ENCODE measurements at places on chromosomes 6 and 20.
A peak's percentile ranks its signal among the peaks of the same experiment; 100 is the strongest.

GRCh38 chr6:168791917-168792316, 350.9 kb downstream of the SMOC2 start:
- DNase-seq, result no peak

GRCh38 chr6:4906293-4907276, 97.3 kb downstream of the RPP40 start:
- DNase-seq, result no peak

DNA sequence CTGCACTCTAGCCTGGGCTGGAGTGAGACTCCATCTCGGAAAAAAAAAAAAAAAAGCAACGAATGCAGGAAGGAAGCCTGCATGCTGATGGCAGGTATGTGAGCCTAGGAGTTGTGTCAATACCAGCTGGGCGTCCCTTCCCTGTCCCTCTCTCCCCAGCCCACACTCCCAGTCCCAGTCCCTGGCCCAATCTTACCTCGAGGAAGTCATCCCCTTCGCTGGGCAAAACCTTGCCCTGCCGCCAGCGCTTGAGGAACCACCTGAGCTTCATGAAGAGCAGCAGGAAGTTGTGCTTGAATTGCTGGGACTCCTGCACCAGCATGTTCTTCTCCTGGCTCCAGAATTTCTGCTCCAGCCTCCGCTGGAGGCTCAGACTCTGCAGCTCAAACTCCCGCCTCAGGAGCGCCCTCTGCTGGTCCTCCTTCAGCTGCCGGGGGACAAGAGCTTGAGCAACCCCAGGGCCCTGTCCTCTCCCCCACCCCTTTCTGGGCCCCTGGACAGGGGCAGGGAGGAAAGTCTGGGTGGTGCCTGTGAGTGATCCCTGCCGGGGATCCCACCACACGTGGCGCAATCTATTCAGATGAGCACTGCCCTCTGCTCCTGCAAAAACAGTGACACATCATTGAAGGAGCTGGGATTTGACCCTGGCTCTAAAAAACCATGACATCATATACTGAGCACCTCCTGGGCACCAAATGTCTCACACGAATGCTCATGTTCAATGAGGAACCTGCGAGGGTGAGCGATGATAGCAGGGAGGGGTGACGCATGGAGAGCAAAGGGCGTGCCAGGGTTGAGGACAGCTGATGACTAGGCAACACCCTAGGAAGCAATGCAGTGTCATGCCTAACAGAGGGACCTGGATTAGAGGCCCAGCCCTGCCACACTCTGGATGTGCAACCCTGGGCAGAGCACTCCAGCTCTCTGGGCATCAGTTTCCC, 35.0 kb upstream of the DSN1 start:
- DNase-seq, result peak; percentile 50

DNA sequence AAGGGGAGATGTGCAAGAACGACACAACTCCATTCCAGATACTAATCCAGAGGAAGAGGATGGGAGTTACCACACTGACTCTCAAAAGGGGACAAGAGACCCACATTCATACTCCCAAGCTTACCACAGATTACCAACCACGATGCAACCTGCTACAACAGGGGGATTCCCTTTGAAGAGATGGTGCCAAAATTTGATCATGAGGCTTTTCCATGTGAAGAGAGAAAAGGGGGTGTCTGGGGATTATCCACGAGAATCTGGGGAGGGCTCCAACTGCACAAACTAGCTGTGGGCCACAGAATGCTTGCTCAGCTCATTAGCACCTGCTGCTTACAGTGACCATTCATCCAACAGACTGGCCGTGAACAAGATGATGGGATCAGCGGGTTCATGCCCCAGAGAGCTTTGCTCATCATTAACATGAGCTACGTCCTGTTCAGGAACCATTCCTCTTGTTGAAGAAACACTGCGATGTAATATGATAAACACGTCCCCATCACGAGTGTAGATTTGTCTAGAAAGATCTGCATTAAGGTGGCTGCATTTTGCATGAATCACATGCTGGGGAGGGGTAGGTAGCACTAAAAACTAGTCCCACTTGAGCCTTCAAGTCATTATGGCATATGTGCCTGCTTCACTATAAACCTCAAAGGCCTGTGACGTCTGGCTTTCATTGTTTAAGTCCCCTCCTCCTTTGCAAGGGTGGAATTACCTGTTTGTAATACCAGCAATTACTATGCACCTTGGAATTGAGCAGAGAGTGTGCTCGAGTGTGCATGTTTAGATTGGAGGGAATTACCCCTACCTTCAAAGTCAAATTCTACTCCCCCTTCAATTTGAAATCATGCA, 4.0 kb downstream of the PLAGL2 start:
- no peak for DNase-seq

DNA sequence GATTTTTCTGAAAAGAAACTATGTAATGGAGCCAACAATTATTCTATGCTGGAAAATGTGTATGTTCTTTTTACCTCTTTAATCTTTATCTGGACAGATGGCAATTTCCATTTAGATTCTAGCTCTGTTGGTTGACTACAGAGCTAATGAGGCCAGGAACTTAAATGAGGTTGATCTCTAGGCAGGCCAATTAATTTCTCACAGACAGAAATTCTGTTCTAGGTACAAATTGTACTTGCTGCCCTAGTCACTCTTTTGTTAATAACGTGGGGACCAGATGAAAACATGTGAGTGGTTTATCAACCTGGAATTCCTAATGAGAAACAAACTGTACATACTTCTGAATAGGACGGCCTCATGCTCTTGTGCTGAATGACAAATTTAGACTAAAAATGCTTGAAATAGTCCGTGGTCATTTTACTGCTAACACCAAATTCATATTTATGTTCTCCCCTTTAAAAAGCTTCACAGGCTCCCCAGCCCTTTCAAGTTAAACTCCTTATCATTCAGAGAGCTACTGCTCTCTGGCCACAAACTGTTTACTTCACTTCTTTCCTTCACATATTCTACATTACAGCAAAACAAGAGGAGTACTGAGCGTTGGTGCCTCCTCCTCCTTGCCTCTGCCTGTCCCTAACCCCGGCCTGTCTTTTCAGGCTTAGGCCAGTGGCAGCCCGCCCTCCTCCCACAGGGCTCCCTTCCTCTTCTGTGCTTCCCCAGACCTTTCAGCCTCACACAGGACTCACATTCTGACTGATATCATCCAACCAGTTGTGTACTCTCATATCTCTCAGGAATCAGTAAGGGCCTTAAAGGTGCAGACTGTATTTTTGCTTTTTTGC, 41.4 kb downstream of the DTNBP1 start:
- no peak for DNase-seq

DNA sequence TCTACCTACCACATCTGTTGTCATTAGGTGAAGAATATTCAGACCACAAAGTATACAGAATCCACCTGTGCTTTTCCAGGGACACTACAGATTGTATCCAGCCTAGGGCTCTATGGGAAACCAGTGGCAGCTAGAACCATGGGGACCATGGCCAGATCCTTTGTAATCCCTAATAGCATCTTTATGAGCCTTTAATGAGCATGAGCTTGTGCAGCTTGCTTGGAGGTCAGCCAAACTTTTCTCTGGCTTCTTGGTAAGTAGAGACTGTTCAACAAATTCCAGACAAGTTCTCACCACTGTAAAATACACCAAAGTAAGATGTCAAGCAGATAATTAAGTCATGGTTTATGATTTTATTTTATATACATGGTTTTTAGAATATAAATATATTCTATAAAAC, 301.6 kb upstream of the ADGRB3 start:
- DNase-seq, result no peak
